SJSA1 (cell line): ENCODE measurements at places on chromosomes 6 and 20.

GRCh38 chr6:150083839-150084238 is 14.9 kb upstream of the ULBP3 start:
- no peak for DNase-seq

DNA sequence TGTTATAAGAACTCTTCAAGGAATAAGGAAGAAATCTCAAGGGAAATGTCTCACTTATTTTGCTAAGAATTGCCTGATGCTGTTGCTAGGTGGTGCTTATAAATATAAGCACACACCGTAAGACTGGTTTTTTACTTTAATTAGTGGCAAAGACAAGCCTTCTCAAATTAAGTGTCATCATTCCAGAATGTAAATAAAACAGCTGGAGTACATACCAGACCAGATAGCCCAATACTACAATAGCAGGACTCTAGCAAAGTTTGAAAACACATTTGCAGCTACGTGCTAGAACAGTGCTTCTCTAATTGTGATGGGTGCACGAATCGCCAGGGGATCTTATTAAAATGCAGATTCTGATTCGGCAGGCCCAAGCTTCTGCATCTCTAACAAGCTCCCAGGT is 6.8 kb downstream of the CNKSR3 start:
- DNase-seq = no peak

- DNase-seq = no peak
Measured at GRCh38 chr6:118401325-118401975, 146.6 kb upstream of the PLN start.

DNA sequence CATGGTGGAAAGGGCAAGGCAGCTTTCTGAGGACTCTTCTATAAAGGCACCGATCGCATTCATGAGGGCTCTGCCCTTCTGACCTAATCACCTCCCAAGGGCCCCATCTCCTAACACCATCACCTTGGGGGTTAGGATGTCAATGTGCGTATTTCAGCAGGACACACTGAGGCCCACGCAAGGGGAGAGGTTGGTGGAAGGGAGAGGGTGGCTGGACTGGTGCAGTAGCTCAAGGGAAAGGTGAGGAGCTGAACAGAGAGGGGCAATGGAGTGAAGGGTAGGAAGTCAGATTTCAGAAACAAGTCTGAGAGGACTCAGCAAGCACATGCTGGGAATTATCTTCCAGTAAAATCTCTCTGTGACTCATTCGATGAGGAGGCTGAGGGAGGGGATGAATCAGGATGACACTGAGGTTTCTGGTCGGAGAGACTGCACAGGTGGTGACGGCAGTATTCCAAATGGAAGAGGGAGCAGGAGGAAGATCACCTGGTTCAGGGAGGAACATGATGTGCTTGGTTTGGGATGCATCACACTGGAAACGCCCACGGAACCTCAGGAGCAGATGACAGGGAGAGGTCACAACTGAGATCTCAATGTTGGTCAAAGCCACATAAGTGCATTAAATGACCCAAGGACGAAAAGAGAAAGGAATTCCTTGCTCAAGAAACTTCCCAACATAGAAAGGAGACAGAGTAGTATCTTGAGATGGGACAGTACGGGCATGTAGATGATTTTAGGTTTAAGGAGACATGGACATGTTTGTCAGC is 67.1 kb downstream of the TFAP2A start:
- peak; percentile 33 for DNase-seq

DNA sequence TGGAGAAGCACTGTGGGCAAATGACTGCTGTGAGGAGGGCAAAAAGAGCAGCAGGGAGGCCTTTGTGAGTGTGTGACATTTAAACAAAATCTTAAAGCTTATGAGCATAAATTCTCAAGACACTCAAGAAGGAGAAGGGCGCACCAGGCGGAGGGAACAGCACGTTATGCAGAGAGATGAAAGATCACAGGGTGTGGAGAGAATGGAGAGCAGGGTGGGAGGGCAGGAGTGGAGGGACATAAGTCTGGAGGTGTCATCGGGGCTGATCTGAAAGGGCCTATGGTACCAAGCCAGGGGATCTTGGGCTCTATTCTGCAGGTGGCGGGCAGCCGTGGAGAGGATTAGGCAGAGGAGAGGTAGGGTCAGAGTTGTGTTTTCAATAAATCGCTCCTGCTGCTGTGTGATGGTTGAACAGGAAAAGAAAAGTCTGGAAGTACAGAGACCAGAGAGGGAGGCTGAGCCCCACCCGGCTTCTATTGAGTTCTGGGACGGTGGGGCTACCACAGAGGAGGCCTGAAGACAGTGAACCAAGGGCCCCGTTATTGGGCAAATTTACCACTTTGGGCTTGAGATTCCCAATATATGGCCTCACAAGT is 24.3 kb upstream of the DLGAP4 start:
- no peak for DNase-seq

DNA sequence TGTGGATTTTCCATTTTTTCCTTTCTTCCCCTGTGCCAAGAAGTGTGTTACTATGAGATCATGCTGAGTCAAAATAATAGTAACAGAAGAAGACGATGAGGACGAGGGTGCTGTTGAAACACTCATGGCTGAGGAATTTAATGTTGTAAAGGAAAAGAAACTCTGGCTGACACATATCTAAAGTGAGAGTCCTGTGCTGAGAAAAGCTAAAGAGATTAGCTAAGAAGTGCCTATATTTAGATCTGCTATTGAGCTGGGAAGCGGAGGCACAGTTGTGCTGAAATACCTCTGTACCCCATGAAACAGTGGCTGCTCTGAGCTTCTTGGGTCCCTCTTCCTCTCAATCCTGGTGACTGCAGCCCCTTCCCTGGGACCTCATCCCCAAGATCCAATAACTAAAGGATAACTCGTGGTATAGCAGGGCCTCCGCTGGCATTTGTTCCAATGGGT is 1.1 kb upstream of the SYTL3 start:
- peak; percentile 83 for DNase-seq

- DNase-seq = peak; percentile 47
Measured at GRCh38 chr6:110874880-110875547, 429 bp downstream of the AMD1 start.

DNA sequence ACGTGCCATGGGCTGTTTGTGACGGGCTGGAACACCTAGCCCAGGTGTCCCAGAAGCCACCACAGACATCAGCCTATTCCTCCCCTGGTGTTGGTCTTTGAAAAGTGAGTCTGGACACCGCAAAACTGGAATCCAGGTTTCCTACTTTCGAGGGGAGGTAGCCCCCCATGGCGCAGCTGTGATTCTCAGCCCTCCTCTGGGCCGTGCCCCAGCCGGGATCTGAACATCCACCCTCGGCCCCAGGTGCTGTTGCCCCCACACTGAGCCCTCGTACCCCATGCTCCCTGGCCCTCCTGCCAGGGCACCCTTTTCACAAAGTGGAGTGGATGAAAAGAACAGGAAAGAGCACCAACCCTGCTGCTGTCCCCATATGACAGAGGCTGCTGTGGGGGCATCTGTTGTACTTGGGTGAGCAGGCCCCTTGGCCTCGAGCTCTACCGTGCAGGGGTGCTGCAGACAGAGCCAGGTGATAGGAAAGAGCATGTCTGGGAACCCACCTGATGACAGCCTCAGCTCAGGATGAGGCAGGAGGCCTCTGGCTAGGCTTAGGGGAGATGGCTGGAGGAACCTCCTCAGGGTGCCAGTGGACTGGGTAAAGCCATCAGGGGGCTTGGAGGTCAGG is 18.8 kb upstream of the MAS1L start:
- no peak for DNase-seq

- peak; percentile 48 for DNase-seq
Measured at GRCh38 chr20:6828794-6829423, 61.4 kb downstream of the BMP2 start.

- no peak for DNase-seq
Measured at GRCh38 chr6:3627956-3628835, 123.3 kb downstream of the PXDC1 start.

DNA sequence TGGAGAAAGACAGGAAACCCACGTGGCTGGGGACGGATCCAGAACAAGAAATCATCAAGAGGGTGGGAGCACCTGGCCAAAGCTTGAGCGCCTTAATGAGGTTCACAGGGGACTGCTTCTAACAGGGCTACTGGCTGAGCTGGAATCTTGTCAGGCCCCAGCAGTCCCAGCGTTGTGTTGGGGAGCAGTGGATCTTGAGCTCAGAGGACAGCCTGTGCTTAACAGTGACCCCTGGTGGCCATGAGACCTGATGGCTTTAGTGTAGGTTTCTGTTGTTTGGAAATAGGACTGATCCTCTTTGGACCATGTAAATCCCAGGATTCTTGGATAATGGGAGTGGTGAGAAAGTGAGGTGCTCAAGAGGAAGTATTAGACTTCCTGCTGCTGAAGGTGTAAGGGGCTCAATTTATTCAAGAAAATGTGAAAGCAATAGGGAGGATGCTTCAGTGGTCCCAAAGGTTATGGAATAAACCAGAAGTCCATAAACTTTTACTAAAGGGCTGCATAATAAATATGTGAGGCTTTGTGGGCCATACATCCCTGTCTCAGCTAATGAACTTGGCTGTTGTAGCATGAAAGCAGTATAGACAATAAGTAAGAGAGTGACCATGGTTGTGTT is 216.2 kb downstream of the NFATC2 start:
- no peak for DNase-seq

- DNase-seq = no peak
Measured at GRCh38 chr6:14709066-14709670, 536.7 kb upstream of the JARID2 start.

DNA sequence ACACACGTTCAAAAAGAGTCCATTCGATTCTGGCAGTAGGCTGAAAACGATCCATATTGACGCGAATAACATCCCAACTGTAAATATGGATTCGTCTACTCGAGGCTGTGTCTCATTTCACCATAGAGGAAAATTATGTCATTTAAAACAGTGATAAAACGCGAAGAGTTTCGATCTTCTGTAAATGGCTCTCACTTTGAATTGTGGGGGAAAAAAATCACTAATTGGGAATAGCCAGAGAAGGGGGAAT is 845 bp upstream of the MARCKS start:
- DNase-seq = no peak

DNA sequence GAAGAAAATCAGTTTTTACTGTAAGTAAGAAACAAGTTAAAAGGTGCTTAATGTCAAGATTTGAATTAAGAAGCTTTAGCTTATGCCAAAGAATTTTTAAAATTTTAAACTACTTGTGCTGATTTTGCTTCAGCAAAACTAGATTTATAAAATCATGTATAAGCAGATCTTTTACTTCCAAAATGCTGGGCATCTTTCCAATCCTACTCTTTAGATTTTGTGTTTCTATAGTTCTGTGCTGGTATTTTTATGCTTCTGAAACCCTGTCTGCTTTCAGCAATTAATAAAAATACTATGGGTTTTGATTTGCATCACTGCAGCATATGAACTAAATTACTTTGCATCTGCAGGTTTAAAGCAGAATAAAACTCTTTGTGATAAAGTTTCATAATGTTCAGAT is 238.6 kb upstream of the RNF217 start:
- no peak for DNase-seq

- DNase-seq = no peak
Measured at GRCh38 chr6:43336382-43336781, 27.8 kb upstream of the CRIP3 start.

DNA sequence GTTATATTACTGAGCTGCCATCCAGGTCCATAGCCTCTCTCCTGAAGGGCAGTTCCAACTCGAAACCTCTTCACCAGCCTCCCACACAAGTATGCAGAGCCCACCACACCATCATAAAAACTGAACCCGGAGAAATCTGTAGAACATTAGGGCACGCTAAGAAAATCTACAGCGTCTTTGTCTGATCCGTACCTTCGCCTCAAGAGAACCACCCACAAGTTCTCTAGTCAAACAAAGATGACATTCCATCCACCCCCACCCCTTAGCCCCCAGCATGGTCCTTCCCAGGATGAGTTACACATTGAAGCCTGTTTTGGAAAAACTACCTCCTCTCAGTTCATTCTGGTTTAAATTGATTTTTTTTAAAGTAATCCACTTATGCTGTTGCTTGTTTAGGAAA is 219.7 kb downstream of the ZMYND8 start:
- DNase-seq = no peak

- DNase-seq = peak; percentile 78
Measured at GRCh38 chr20:4507288-4507719, 214.4 kb upstream of the PRND start.

DNA sequence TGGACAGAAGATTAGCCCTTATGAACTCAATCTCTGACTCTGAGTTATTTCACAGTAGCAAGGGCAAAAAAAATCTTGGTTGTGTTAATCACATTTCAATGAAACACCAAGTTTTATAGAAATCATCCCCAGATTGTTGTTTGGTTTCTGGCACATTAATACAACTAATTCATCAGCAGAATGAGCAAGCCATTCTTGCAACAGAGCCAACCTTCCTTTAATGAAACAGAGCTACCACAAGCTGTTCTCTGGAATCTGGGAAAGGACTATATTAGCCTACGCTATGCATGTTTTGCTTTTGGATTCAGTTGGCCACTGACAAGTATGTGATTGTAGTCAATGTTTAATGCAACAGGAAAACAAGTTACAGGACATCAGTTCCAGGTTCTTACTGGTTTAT is 13.8 kb upstream of the POPDC3 start:
- no peak for DNase-seq

DNA sequence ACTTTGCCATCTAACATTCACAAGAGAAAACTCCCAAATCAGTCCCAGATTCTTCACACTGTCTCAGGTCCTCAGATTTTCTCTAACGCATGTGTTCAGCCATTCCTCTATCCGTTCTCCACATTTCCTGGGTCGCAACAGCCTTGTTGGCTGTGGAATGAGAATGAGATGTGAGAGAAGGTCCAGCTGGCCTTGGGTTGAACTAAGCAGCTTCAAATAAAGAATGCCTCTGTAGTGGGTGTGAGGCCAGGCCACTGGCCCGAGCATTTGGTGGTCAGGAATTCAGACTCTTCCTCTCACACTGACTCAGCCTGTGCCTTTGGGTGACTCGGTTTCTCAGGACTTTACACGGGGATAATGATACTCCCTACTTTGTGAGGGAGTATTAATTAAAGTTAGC is 73.8 kb upstream of the CCN6 start:
- no peak for DNase-seq

DNA sequence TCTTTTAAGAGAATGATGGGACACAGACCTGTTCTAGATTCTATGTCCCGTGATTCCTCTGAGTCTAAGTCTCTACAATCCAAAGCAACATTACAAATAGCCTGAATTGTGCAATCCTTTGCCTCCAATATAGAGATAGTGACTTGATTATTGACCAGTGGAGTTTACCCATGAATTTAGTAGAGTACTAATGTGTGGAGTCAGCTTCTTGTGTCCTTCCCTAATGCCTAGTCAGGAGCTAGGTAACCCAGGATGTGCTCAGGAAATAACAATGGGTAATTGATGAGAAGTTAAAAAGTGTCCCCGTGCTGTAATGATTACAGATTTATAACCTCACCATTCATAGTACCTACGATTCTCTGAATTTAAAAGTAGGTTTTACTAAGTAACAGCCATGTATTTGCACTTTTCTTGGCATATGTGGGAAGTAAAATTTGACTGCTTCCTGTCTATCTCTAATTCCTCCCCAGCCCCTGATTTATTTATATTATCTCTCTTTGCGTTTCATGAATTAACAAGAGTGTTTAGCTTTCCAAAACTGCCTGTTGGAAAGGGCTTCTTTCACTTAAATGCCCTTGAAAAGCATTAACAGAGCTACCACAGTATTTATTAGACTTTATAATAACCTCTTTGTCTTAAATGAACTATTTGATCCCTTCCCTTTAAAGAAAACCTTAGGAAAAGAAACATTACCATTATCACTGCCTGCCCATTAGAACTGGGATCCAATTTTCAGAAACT is 30.5 kb downstream of the NEDD9 start:
- DNase-seq = no peak
